Activated T-cell treated with anti-CD3 and anti-CD28 coated beads, Interleukin-2, amount 50 U/mL, for 72 hours (primary cell): ENCODE measurements at places on chromosomes 2 and 18.

DNA sequence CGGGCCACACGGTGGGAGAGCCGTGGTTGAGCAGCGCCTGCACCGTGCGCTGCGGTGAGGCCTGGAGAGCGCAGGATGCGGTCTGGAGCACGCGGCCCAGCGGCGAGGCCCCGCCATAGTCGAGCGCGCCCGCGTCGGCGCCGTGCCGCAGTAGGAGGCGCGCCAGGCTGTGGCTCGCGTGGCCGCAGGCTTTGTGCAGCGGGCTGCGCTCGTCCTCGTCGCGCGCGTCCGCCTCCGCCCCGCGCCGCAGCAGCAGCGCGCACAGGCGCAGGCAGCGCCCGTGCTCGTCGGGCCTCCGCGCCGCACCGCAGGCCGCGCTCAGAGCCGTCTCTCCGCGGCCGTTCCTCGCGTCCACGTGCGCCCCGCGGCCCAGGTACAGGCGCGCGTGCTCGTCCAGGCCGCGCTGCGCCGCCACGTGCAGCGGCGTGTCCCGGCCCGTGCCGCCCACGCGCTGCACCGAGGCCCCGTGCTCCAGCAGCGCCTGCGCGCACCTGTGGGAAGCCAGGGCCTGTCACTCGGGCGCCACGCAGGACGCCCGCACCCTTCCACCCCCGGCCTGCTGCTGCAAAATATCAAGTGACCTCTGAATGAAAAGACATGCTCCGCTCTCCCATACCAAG lies 46.3 kb upstream of the GBX2 start:
- no peak for DNase-seq

DNA sequence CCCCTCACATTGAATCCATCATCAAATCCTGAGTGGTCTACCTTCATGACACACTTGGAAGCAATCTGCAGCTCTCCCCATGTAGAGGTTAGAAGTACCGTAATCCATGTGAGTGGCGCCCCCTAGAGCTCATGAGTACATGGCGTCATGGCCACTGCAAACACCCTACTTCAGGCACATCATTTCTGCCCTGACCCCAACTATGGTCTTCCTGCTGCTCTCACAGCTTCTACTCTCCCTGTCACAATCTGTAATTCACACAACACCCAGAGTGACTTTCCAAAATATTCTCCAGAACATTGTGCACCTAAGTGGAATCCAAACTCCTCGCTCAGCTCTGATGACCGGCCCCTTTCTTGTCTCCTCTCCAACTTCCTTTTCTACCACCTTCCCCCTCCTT lies 141.9 kb downstream of the ANKRD44 start:
- DNase-seq: peak; percentile 78

GRCh38 chr2:120261387-120262006 lies 8.8 kb downstream of the RALB start:
- DNase-seq: peak; percentile 70

DNA sequence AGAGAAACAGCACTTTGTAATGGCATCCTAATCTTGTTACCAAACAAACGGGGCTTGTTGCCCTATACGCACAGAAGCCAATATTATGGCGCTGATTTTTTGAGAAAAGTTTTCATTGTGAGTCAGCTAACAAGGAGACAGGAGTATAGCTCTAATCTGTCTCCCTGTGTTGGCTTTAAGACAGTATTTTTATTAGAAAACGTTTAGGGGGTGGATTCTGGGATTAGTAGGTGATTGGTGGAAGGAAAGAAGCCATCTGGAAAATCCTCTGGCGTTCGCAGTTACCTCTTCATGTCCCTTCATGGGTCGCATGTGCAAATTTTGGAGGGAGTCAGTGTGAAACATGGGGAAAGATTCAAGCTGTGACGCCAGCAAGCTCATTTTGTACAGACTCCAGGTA lies 698 bp upstream of the TMEM237 start:
- DNase-seq: no peak

GRCh38 chr2:153004627-153005026 lies 286.2 kb downstream of the ARL6IP6 start:
- no peak for DNase-seq

GRCh38 chr18:37419315-37419714 lies 146.3 kb downstream of the CELF4 start:
- no peak for DNase-seq

- no peak for DNase-seq
Measured at GRCh38 chr18:45107425-45107824, 426.7 kb downstream of the SETBP1 start.
